ENCODE measurements at places on chromosomes 2 and 18.

DNA sequence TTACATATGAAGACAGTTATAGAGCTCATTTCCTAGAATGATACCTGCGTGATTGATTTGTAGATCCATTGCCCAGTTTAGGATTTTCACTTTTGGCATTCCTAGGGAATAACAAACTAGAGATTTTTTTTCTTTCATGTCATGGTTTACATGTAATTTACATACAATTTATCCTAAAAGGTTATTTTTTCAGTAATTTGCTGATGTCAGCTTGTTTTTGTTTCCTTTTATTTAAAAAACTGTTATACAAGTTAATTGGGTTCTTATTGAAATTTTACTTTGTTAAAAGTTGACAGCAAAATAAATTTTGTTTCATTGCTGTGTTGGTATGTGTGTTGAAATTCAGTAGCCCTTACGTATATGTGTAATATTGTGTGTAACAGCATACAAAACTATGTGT lies 23.4 kb downstream of the MTX2 start:
- no peak for DNase-seq

GRCh38 chr2:6446938-6447608 lies 418.6 kb downstream of the CMPK2 start:
- DNase-seq, result no peak

DNA sequence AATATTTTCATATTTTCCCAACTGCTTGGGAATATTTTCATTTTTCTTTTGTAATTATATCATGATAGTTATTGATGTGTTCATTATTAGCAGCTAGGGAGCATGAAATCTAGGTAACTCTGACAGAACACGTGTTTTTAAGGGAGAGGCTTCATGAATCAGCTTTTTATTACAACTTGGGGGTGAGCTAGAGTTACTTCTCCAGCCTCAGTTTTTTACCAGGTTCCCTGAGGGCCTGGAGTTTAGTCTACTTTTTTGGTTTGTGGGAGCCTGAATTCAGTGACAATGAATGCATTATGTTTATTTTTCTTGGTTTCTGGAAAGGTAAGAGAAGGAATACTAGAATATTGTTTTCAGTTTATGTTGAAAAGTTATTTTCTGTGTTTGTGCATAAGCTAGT lies 18.0 kb downstream of the NAB1 start:
- no peak for DNase-seq

DNA sequence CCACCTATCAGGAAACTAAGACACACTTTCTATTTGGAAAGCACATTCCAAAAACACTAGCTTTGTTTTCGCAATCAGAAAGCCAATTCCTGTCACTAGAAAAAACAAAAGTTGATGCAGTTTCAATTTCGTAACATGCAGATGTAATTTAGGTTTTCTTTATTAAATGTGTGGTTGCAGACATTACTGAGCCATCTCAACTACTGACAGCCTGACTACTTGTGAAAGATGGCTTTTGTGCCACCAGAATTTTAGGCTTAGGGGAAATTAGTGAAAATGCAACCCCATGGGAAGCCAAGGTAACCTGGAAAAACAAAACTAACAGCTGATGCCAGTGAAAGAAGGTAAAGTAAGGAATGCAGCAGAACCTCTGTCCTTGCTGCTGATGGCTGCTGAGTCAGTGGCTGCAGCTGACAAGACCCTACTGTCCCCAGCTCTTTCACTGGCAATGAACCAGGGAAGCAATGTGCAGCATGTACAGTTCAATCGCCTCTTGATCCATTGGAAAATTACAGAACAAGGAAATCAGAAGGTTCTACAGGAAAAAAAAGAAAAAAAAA lies 34.9 kb downstream of the FEZ2 start:
- no peak for DNase-seq

DNA sequence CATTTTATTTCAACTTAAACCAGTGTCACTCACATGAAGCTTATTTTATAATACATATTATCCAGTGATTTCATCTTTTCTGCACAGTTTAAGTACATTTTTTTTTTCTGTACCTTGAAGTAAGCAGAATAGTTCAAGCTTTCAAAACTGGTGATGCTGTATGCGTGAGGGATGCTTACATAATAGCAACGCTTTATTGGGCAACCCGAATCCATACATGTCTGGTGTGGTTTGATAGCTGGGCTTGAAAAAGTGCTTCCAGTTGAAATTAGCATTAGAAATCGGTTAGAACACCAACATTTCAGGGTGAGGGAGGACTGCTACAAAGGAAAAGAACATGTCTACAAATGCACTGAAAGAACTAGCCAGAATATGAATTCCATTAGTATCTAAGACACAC lies 117.4 kb downstream of the MBP start:
- no peak for DNase-seq

DNA sequence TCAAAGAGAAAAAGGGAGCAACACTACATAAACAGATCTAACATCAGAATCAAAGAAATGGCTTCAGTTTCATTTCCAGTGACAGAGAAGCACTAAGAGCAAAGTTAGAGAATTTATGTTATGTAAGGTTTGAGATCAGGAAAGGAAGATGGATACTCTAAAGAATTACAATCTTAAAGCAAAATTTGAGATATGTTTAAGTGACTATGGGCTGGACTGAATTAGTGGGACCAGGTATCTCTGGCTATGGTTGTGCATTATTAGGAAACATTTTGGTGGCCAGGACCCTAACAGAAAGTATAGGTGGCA lies 208.2 kb downstream of the CCDC178 start:
- no peak for DNase-seq

GRCh38 chr2:179455172-179455524 lies 190.5 kb upstream of the SESTD1 start:
- no peak for DNase-seq

- DNase-seq, result no peak
Measured at GRCh38 chr2:177106212-177106611, 106.4 kb upstream of the HNRNPA3 start.

- DNase-seq, result no peak
Measured at GRCh38 chr2:174027956-174028355, 62.8 kb upstream of the SP3 start.

GRCh38 chr2:163669506-163669905 lies 66.3 kb downstream of the FIGN start:
- no peak for DNase-seq

- no peak for DNase-seq
Measured at GRCh38 chr2:160491911-160492371, 1.7 kb downstream of the RBMS1 start.

DNA sequence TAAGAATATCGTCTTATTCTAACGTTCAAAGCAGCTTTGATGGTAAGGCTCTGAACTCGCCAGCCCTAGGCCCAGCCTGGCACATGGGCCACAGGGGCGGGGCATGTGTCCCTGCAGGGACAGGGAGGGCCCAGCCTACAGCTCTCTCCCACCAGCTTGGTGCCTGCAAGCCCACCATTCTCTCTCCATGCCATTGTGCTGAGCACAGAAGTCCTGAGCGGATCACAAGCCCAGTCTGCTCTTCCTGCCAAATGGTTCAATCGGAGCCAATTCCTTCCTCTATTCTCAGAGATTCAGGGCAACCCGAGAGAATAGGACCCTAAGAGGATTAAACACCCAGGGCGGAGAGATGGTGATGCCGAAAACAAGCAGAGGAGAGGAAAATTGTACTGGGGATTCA lies 50.3 kb upstream of the APCDD1 start:
- DNase-seq, result no peak

GRCh38 chr18:58033216-58033615 lies 10.8 kb upstream of the NEDD4L start:
- no peak for DNase-seq

DNA sequence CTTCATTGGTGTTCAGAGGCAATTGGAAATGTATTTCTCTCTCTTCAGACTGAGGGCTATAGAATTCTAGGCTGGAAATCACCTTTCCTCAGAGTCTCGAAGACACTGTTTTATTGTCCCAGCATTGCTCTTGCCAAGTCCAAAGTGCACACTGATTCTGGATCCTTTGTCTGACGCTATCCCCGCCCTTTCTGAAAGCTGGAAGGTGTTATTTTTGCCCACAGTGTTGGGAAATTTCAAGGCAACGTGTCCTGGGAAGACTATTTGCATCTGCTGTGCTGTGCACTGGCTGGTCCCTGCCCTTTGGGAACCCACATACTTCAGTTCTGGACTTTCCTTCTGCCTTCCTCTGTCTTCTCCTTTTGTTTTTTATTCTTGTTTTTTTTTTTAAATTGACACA lies 190.8 kb downstream of the SH3BP4 start:
- no peak for DNase-seq

DNA sequence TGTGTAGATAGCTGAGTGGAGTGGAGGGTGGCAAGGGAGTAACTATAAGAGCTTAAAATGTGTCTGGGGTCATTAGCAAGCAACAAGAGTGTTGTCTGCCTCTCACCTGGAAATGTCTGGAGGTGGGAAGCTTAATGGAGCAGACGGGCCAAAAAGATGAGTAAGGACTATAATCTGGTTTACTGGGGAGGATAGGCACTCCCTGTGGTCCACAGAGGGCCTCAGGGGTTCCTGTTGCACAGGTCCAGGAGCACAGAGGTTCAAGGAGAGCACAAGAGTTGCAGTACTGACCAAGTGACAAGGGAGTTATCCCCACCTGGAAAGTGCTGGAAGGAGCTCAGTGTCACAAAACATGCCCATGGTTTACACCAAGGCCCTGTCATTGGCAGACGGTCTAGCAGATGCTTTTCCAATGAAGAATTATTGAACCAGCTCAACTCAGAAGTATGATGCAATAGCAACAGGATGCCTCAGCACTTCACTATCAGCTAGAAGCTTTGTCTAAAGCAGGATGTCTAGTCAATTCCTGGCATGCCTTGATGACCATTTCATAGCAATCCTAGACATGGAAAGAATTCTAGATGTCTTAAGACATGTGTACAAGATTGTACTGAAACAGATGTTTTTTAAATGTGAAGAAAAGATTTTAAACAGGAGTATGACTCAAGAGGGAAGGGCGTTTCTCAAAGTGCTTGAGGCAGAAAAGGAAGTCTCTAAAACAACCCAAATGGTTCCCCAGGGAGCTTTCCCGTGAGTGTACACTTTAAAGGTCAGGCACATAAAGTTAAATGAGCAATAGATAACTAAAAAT lies 62.9 kb upstream of the SERPINE2 start:
- DNase-seq, result no peak

DNA sequence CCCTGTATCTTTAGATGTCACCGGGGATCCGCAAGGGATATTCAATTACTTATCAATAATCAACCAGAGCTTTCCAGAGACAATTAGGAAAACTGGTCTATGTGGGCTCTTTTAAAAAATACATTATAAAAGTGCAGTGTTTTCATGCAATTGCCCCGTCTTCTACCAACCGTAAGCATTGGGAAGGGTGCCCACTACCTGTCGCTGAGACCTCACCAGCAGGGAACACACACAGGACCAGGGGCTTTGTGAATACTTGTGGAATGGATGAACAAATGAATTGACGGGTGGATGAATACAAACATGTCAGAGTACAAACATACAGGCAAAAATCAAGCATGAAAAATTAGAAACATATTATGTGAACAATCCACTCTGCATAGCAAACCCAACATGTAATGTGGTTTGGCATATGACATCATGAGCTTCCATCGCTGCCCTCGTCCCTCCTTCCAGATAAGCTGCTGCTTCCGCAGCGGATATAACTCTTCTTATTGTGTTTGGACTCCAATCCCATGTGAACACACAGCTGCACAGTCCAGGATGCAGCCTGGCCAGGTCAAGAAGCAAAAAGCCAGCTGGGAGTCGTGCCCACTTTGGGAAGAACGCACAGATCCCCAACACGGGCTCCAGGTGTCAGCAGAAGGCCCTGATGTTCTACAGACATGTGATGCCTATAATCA lies 5.3 kb downstream of the FHL2 start:
- DNase-seq, result no peak

DNA sequence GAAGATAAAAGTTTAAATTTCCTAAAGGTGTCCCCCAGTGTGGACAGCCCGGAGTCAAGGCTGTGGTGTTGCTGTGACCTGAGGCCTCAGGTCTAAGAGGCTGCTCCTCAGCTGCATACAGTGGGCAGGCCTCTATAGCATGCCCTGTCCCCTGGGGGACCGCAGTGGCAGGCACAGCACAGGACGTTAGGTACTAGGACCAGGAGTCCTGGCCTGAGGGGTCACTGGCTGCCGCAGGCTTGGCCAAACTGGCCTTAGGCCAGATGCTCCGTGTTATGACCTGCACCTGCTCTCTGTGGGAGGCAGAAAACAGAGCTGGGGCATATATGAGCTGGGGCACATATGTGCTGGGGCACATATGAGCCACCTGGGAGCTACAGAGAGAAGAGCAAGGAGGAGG lies 21.2 kb upstream of the MAL start:
- DNase-seq, result no peak

DNA sequence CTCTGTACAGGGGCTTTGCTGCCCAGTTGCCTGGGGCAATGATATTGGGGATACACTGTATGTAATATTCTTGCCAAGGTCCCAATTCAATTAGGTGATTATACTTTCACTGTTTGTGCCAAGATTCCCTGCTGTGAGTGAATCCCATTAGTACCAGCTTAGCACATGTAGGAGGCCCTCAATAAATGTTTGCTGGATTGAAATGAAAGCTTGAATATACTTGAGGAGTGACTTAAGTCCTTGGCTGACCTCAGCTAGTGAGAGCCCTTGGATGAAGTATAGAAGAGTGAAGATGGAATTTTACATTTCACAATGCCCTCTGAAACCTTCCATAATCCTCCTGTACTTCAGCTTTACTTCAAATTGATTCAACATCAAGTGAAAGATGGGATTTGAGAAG lies 102.9 kb downstream of the GATA6 start:
- no peak for DNase-seq

DNA sequence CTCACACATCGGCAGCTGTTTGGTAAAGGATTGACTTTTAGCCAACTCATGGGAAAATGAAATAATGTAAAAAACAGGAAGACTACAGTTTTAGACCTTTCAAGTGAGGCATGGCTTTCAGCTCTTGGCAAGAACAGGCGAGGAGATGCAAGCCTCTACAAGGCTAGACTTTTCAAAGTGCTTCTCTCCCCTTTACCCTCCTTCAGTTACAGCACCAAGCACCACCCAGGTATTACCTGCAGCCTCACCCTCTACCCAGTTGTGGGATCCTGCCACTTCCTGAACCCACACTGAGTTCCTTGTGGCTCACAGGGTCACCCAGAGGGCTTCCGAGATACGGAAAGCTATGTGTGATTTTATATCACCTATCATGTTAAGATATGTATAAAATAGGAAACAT lies 14.7 kb downstream of the UGT1A10 start:
- DNase-seq, result no peak

DNA sequence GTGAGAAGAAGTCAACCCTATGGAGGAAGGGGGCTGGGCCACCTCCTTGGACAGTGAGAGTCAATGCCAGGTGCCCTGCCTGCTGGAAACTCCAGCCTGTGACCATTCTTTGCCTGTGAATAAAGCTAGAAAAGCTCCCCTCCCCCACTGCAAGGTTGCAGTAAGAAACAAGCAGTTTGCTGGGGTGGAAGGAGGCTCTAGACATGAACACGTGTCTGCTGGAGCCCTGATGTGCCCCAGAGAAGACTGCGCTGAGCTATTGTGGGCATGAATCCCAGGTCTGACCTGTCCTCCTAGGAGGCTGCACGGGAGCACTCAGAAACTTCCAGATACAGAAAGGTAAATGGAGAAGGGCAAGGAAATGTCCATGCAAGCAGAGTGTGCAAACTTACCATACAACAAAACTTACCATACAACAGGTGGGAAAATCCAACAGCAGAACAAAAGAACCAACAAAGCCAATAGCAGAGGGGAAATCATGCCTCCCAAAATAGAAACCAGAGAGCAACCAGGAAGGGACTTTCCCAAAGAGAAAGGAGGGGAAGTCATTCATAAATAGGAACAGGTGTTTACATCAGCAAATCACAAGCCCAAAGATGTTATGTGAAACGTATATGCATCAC lies 278.7 kb downstream of the BCL2 start:
- no peak for DNase-seq
